ENCODE measurements at places on chromosomes 5 and 9. TPM values are rescaled to one million over a fixed set of nuclear protein-coding genes. Genes with fewer than 3 reads are reported as not detected.

Gene CAVIN4
- not detected for total RNA-seq

Gene CARD9
- total RNA-seq: 0.12 TPM

DNA sequence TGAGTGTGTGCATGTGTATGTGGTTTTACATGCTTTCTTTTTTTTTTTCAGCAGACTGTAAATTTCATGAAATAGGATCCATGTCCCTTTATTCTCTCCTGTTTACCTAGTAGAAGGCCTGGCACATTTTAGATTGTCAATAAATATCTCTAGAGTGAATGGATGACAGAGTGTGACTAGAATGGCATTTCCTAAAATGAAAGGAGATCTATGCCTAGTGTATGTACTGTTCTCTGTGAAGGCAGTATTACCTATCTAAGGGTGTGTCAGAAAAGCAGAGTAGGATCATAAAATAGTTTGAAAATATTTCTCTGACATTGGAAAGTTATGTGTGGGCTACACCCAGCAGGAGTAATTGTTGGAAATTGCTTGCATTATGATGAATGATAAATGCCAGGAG lies 1876.0 kb upstream of the C9orf72 start:
- no peaks in the 10 kb centered on the region for H3K4me1 ChIP-seq
- H3K27me3 ChIP-seq: no peaks in the 10 kb centered on the region
- DNase-seq: no peak
- no peak overlapping the region for H3K4me3 ChIP-seq

DNA sequence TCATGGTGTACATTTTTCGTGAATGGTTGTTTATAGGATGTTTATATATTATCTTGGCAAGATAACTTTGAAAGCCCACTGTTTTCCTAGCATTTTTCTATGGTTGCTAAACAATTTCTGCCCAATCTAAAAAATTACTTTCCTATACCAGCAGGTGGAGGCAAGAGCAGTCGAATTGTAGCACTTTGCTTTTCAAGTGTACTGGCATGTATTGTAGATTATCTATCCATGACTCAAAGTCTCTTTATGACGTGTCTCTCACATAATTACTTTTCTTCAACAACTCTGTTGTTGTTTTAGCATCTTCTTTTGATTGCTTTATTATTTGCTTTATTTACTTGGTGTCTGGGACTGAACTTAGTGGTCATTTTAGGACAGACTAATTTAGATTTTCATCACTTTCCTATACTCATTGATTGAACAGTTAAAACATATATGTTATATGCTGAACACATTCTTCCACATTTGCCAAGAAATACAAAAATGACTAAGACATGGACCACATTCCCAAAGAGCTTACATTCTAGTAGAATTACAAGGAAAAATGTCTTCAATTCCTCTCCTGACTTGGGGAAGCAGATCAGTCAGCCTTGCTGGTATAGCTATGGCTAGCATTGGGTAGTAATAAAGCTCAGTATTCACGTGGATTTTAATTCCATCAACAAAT lies 20.7 kb downstream of the NLN start:
- H3K36me3 ChIP-seq: peaks cover 6% of the 10 kb centered on the region
- H3K27ac ChIP-seq: no peak overlapping the region
- peak; percentile 49 for DNase-seq
- peaks cover 13% of the 10 kb centered on the region for H3K4me1 ChIP-seq

Gene TEK
- total RNA-seq: not detected

Gene PIP5KL1
- total RNA-seq: 1.8 TPM

Gene PDE4D
- 40.5 TPM for total RNA-seq

Gene LCN6
- total RNA-seq: not detected

GRCh38 chr5:143837306-143837848 lies 25.4 kb downstream of the HMHB1 start:
- no peak overlapping the region for H3K4me3 ChIP-seq
- no peaks in the 10 kb centered on the region for H3K36me3 ChIP-seq
- no peaks in the 10 kb centered on the region for H3K27me3 ChIP-seq
- DNase-seq: no peak
- H3K27ac ChIP-seq: no peak overlapping the region

Gene RAB3C
- not detected for total RNA-seq

- no peak overlapping the region for H3K27ac ChIP-seq
- H3K36me3 ChIP-seq: no peaks in the 10 kb centered on the region
- peaks cover 10% of the 10 kb centered on the region for H3K27me3 ChIP-seq
- no peak overlapping the region for H3K4me3 ChIP-seq
- no peak for DNase-seq
- no peaks in the 10 kb centered on the region for H3K4me1 ChIP-seq
These were observed 33.0 kb downstream of the KIF4B start for GRCh38 chr5:155046591-155046990.

Gene GRXCR2
- not detected for total RNA-seq

DNA sequence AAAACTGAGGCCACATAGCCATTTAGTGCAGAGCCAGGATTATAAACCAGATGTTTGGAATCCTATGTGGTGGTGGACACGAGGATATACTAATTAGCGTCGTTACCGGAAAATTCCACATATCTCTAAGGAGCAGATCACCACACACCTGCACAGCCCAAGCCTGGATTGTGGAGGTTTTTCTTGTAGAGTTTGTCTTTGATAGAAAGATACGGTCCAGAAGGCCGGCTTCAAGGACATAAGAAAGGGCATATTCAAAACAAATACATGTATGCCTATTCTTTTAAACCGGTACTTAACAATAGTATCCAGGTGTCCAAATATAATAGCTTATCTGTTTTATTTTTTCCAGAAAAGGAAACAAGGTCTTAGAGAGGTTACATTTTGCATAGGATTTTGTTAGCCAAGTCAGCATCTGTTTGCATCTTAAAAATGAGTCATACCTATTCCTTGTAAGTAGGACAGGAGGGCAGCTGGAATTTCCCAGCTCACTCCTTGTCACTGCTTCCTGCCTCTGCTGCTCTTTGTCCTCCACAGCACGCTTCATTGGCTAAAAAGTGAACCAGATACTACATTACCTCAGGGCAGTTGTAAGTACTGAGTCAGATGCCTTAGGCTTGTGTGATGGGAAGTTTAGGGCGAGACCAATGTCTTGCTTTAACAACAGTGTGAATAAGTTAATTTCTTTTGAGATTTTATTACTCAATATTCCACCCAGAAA lies 3.6 kb downstream of the TMC1 start:
- peak; percentile 72 for DNase-seq
- H3K4me1 ChIP-seq: peaks cover 38% of the 10 kb centered on the region

DNA sequence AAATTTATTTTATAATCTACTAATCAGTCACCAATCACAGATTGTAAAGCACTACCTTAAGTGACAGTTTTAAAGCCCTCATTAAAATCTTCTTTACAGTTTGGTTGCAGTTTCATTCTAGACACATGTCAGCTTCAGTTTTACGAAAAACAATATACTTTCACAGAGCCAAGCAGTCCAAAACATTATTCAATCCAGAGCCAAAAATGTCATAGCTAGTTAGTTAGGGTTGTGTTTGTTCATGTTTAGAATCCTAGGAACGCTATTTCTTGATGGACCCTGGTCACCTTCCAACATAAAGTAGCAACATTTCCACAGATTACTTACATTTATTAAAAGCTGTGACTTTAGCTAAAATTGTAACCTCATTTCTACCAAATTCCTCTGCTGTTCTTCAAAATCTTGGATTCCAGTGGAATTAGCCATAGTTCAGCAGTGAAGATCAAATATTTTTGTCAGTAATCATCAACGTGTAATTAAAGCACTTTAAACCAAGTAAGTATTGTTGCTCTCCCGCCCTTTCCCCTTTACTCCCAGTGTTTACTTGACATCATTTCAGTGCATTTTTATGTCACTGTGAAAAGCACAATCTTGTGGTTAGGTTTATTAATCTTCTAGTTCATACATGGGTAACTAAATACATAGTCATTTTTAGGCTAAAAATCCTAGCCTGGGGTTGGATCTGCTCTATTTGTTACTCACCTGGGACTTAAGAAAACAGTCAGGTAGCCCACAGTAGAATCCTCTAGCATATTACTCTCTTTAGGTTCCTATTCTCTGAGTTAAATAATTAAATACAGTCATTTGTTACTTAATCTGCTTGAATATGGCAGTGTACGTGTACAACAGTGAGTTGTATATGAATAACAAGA lies 74.3 kb downstream of the NIPBL start:
- no peak overlapping the region for H3K27ac ChIP-seq
- peaks cover 45% of the 10 kb centered on the region for H3K4me1 ChIP-seq
- no peak for DNase-seq
- H3K36me3 ChIP-seq: peaks cover 2% of the 10 kb centered on the region
- no peaks in the 10 kb centered on the region for H3K27me3 ChIP-seq

- no peak for DNase-seq
- no peak overlapping the region for H3K4me3 ChIP-seq
- no peak overlapping the region for H3K27ac ChIP-seq
- H3K27me3 ChIP-seq: no peaks in the 10 kb centered on the region
- no peaks in the 10 kb centered on the region for H3K4me1 ChIP-seq
These were observed 54.1 kb downstream of the AP3S1 start for GRCh38 chr5:115895821-115896220.

Gene LCP2
- total RNA-seq: 122 TPM

Gene KCNMB1
- total RNA-seq: 0.05 TPM

Gene PAX5
- 0.27 TPM for total RNA-seq

- H3K27ac ChIP-seq: no peak overlapping the region
- peaks cover 28% of the 10 kb centered on the region for H3K36me3 ChIP-seq
- H3K4me1 ChIP-seq: no peaks in the 10 kb centered on the region
- H3K27me3 ChIP-seq: no peaks in the 10 kb centered on the region
- H3K4me3 ChIP-seq: no peak overlapping the region
- DNase-seq: no peak
These were observed 26.7 kb upstream of the ZNF300 start for GRCh38 chr5:150931368-150931965.

DNA sequence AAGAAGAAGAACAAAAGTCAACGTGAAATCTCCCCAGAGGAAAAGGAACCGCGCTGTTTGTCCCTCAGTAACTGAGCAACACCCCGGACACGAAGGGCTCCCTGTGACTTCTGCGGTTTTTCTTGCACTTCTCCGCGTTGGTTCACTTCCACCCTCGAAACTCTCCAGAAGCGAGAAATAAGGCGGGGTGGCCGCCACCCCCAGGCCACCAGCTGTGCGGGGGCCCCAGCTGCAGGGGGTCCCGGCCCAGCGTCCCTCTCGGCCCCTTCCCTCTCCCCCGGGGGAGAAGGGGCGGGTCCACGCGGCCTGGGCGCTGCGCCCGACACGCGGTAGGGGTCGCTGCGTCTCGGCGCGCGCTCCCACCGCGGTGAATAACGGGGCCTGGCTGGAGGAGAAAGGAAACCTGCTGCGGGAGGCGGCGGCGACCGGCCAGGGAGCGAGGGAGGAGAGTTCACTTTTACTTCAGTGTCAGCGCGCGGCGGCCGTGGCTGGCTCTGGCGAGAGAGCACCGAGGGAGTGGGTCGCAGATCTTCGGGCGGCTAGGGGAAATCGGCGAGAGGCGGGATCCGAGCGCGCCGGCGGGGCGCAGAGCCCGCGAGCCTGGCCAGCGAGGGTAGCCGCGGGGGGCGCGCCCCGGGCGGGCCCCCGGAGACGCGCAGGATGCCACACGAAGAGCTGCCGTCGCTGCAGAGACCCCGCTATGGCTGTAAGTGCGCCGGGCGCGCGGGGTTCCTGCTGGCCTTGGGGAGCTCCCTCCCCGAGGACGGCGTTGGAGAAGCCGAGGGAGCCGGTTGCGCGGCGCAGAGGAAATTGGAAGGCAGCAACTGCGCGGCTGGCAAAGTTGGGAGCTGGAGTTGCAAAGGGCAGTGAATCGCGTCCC lies at the start of gene IQGAP2:
Gene IQGAP2 (plus strand): TSS at position 400 of the 880 bp plus-strand sequence. CDS start 261 bp downstream, at position 661.
- H3K27me3 ChIP-seq: no peaks in the 10 kb centered on the region
- peaks cover 44% of the 10 kb centered on the region for H3K4me1 ChIP-seq
- H3K36me3 ChIP-seq: peaks cover 8% of the 10 kb centered on the region
- peak; percentile 79 for DNase-seq
- peak within 1 kb of the TSS; percentile 98 for H3K27ac ChIP-seq

Gene VLDLR
- total RNA-seq: 7.7 TPM

Gene RALGDS
- 32.5 TPM for total RNA-seq

DNA sequence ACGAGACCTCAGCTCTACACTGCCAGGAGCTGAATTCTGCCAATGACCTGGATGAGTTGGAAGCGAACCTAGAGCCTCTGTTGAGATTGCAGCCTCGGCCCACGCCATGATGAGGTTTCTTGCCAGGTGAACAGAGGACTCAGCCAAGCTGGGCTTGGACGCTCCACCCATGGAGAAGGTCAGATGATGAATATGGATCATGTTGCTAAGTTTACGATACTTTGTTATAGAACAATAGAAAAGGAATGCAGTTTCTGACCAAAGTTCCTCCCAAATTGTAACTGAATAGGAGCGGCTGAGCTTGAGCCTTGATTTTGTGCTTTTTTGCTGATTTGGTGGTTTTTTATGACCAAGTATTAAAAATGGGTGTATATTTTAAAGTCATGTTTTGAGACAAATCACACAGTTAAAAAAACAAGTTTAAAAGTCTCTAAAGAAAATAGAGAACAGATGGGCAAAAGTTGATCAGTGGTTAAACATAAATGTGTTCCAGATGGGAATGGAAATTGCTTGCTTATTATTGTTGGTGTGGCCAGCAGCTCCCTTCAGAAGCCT lies 32.9 kb downstream of the ROPN1L start:
- no peak for DNase-seq
- H3K27me3 ChIP-seq: no peaks in the 10 kb centered on the region
- H3K27ac ChIP-seq: no peak overlapping the region
- H3K36me3 ChIP-seq: no peaks in the 10 kb centered on the region
- H3K4me3 ChIP-seq: no peak overlapping the region

GRCh38 chr5:169139480-169140050 lies 161.4 kb downstream of the SLIT3 start:
- no peaks in the 10 kb centered on the region for H3K4me1 ChIP-seq
- no peak overlapping the region for H3K4me3 ChIP-seq
- no peak overlapping the region for H3K27ac ChIP-seq
- no peaks in the 10 kb centered on the region for H3K36me3 ChIP-seq

Gene CDH9
- total RNA-seq: not detected

- no peak overlapping the region for H3K4me3 ChIP-seq
- H3K27me3 ChIP-seq: peaks cover 5% of the 10 kb centered on the region
- DNase-seq: no peak
These were observed 399.5 kb downstream of the ENC1 start for GRCh38 chr5:74240783-74241750.

DNA sequence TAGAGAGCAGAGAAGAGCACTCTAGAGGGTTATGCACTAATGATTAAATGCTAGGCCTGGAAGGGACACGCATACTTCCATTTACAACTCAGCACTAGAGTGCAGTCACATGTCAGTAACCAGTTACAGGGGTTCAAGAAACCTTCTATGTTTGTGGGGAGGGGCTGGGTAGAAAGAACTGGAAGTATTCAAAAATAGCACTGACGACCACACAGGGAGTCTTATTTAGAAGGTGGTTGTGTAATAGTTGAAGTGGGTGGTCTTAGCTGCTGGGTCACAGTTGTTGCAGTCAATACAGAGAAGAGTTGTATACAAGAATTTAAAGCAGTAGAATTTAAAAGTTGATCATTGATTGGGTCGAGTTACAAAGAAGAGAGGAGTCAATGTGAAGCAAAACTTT lies 15.4 kb downstream of the AOPEP start:
- no peak overlapping the region for H3K27ac ChIP-seq
- no peak overlapping the region for H3K4me3 ChIP-seq
- H3K4me1 ChIP-seq: no peaks in the 10 kb centered on the region
- peaks cover 26% of the 10 kb centered on the region for H3K36me3 ChIP-seq
